ENCODE measurements at places on chromosomes 1 and 21.

GRCh38 chr1:58874342-58874741 is 90.5 kb upstream of the JUN start:
- DNase-seq: no peak

DNA sequence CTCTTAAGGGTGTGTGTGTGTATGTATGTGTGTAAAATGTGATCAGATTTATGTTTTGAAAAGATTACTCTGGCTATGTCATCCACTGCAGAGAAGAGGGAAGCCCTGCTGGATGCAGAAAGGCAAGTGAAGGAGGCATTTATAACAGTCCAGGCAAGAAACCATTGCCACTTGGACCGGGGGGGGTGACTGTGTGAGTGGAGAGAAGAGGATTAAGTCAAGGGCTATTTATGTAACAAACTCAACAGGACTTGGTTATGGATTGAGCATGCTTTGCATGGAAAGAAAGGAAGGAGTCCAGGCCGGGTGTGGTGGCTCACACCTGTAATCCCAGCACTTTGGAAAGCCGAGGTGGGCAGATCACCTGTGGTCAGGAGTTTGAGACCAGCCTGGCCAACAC is 143.0 kb downstream of the URB2 start:
- no peak for DNase-seq

GRCh38 chr1:210099921-210100320 is 132.7 kb upstream of the SERTAD4 start:
- DNase-seq: no peak

DNA sequence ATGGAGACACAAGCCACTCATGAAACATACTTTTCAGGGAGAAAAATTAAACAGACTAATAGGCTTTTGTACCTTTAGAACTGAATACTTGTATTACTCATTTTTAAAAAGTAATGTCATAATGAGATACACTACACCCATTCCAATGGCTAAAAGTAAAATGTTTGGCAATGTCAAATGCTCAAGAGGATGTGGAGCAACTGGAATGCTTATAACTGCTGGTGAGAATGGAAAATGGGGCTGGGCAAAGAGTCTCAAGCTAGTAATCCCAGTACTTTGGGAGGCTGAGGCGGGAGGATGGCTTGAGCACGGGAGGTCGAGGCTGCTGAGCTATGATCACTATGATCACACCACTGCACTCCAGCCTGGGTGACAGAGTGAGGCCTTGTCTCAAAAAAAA is 86.3 kb downstream of the NKAIN1 start:
- no peak for DNase-seq

- DNase-seq: no peak
Measured at GRCh38 chr1:15937146-15937545, 38.8 kb downstream of the ZBTB17 start.

DNA sequence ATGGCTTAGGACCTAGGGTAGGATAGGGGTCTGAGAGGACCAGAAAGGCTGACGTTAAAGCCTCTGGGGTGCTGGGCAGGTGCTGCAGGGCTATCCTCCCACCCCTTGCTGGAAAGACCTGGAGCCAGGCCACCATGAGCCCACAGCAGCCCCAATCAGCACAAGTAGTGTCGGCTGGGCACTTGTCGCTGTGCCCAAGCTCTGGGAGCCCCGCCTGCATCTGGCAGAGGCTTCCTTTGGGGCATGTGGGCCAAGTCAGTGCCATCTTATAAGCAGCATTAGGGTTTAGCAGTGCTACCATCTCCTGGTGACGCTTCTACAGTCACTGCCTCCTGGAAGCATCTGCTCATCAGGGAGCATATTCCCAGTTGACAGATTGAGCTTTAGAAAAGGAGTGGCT is 31.3 kb downstream of the MAN1C1 start:
- DNase-seq: no peak

DNA sequence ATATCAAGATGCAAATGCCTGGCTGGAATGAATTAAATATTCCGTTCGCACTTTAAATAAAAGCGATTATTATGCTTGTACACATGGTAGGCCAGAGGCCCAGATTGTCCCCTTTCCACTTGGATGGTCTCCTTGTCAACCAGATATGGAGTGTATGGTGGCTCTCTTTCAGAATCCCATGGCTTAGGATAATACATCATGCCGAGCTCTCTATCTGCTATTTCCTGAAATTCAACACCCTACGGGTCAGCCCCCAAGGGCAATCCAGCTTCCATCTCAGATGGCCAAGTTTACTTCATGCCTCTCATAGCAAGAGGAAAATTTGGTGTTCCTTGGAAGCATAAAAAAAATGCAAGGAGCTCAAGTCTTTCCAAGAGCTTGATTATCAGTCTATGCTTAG is 25.4 kb upstream of the FMO1 start:
- DNase-seq: no peak

DNA sequence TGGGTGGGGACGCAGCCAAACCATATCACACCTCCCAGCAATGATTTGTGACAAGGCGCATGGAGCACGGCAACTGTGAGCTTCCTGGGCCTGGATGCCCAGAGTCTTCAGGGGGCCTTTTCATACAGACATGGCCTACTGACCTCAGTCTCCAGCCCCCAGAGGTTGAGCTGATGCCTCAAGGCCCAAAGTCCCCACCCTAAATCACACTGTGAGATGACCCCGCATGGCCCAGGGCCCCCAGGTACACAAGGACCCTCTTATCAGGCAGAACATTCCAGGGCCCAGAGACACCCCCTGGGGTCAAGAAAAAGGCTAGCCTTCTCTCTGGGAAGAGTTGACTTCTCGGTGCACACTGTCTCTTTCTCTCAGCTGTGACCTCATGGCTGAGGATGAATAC is 179.7 kb upstream of the C1orf174 start:
- DNase-seq: no peak

DNA sequence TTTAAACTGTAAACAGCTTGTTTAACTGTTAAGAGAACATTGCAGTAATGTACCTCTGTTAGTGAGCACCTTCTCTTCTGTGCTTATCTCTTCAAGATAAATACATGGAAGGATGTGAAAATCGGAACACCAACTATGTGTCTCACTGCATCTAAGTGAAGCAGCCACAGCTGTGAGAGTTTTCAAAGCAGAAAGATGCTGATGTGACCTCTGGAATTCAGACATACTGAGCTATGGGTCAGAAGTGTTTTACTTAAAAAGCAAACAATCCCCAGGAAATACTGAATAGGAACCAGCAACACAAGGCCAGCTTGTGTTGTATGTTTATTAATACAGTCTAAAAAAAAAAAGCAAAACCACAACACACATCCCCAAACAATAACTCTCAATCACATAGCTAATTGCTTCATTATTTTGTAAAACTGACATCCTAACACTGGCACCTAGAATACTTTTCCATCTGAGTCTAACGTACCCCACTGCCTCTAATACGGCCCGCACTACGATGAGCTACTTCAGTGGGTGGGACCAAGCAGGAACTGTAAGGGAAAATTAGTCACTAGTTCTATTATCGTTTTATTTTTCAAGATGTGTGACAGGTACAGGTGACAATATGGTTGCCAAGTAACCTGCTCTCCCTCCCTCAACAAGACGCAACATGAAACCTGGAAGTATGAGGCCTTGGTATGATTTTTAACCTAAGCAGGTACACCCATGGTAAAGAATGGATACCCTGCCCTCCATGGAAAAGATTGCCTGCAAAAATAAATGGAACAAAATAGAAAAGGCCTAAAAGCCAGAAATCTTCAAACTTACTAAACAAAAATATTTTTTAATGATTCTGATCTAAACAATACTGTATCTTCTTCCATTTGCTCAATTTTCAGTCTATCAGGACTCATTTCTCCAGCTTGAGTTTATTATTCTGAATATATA is 13.9 kb downstream of the ERRFI1 start:
- DNase-seq: no peak

DNA sequence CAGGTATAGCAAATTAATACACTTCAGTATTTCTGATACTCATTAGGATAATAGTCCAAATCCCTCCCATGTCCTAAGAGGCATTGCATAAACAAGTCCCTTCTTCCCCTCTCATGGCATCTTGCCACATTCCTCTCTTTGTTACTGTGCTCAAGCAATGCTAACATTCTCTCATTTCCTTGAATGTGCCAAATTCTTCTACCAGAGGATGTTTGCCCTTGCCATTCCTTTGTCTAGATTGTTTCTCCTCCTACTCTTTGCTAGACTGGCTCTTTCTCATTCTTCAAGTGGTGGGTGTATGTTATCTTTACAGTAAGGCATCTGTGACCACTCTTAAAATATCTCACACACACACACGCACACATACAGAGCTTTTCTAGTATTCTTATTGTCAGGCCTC is 621.0 kb upstream of the CXADR start:
- no peak for DNase-seq

DNA sequence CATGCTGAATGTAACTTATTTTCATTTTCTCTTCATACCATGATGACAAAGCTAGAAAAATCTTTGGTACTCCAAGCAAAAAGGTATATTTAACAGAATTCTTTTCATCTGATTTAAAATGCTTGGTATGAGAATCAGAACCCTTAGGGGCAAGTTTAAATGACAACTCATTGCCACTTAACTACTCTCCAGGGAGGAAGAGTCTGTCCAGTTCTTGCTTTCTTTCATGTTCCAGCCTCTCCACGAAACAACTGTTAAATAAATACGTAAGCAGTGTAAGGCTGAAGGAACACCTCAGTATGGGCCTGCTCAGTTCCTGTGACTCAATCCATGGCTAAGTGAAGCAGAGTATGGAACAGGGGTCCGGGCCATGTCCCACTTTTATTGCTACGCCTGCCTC is 1.6 kb downstream of the LCE2A start:
- no peak for DNase-seq

- peak; percentile 9 for DNase-seq
Measured at GRCh38 chr1:115595279-115596079, 46.3 kb upstream of the VANGL1 start.

- peak; percentile 72 for DNase-seq
Measured at GRCh38 chr1:231421971-231422797, at the start of gene EGLN1. Gene EGLN1, minus strand, starts transcription at chr1:231422287. Its CDS starts 399 bp downstream, at chr1:231421888.

GRCh38 chr1:13651279-13651678 is 48.7 kb upstream of the PRDM2 start:
- DNase-seq: no peak

GRCh38 chr21:17798796-17799195 is 20.4 kb downstream of the C21orf91 start:
- no peak for DNase-seq

DNA sequence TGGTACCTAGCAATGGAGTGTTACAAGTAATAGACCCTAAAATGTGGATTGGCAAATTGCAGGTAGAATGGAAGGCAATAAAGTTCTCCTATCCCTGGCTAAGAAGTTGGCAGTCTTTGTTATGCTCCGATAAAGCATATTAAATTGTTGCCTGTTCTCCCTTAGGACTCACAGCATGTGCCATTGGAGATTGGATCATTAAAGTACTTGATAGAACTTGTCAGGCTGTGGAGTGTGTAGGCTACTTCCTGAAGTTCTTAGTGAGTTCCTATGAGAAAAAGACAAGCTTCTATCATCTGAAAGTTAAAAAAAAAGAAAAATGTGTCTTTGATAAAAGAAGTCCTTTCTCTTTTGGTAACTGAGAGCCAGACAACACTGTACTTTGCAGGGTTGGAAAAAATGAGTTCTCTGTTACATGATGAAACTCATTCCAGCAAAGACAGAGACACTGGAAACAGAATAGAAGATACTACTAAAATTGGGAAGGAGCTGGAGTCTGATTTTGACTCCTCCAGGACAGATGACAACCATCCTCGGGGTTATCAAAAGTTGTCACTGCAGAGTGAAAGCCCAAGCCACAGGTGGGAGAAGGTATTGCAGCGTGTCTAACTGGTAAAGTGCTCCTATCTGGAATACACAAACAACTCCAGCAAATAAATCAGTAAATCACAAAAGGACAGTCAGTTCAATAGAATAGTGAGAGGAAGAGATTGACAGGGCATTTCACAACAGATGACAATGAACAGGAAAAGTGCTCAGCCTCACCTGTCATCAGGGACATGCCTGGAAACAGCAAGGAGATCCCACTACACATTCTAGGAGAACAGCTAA is 87.5 kb upstream of the WDR26 start:
- DNase-seq: no peak

DNA sequence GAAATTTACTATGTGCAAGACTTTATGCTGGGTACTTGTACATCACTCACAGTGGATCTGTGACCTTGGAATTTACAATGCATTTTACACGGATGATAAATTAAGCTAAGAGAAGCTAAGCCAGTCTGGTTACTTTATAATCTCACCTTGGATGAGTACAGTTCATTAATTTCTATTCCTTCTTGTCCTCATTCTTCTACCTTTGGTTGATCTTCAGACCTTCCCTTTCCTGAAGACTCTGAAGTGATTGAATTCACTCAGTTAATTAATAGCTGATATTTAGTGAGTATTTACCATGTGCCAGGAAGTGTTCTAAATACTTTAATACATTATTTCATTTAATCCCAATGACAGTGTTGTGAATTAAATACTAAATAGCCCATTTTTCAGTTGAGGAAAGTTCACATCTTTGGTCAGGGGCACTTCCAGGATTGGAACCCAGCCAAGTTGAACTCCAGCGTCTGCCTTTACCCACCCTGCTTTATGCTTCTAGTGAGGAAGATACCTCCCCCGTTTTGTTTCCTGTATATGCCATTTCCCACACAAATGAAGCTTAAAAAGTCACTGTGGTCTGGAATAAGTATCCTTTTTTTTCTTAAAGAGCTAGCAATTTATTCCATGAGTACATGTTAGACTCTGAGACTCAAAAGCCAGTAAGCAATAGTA is 146.6 kb downstream of the TLR5 start:
- no peak for DNase-seq

DNA sequence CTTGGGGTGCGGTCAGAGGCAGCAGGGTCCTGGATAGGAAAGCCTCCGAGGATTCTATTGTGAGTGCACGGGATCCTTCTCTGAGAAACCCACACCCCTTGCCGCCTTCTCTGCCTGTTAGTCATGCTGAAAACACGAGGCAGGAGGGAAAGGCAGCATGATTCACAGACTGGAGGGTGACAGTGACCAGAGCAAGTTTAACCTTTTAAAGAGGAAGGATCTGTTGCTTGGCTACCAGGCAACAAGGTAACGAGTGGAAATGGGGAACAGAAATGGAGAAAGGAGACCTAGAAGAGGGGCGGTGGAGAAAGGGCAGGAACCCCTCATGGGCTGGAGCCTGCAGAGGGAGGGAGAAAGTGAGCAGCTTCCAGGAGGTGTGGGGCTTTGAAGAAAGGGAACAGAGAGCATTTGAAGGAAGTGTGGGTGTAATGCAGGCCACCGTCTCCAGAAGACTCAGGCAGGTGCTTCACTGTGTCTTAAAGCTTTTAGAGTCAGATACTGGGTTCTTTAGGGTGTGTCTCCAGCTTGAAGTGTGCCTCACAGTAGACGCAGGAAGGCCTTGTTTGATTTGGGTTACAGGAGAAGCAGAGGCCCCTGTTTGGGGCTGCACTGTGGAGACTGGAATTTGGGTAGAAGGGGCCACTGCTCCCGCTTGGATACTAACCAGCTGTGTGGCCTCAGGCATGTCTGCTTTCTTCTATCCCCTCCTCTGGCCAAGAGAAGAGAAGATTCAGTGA is 19.1 kb downstream of the OPTC start:
- no peak for DNase-seq
